ENCODE measurements at places on chromosomes 3 and 15.

DNA sequence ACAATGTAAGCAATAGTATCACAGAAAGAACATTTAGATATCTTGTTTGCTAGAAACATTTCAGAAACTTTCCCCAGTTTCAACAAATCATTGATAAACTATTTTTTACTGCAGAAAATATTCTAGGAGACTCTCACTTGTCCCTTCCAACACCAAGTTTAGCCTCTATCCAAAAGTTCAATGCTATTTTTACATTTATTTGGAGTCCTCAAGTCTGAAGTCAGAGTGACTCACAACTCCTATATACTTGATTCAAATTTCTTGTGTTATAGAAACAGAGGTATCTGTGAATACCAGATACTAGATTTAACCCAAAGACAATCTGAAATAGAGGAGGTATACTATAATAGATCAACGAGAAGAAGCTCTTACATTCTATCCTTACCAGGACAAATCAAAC, 49.6 kb downstream of the RFX7 start:
- no peak for DNase-seq

- no peak for DNase-seq
Observed at GRCh38 chr15:96352604-96353405, 22.3 kb downstream of the NR2F2 start.

GRCh38 chr3:48837163-48837562, 10.5 kb downstream of the PRKAR2A start:
- no peak for DNase-seq

DNA sequence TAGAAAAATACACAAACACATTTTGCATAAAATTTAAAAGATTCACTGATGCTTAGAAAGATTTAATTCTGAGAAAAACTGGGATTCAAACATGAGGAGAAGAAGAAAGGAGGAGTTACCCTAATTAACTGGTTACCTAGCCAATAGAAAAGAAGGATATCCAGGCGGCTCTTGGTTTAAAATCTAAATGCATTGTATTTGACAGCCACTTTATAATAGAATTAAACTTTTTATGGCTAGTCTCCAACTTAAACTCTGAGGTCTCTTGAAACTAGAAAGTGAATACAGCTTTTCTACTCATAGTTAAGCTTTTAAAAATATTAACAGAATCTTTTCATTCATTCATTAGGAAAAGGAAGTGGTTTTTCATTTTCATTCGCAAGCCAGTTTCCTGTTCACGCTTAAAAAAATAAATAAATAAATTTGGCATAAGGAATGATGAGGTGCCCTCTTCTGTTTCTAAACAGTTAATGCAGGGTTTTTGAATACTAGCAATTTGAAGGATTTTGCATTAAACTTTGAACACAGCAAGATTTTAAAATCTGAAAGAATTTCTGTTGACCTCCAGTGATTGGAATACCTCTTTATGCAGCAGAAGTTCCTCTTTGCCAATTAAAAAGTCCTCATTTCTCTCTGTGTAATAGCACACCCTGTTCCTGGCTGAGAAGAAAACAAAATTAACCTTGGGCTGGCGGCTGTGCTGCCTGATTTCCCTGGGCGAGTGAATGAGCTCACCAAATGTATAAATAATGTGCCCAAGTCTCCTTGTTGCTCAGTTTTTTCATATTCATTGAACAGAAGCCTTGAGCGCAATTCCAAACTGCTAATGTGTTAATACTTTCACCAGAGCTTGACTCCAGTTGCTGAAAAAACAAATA, 105.1 kb downstream of the ZMAT3 start:
- no peak for DNase-seq

GRCh38 chr15:63374686-63375520, 6.7 kb downstream of the CA12 start:
- no peak for DNase-seq

All from GDM1 (cell line).